CD4-positive, alpha-beta memory T cell (primary cell): ENCODE measurements at places on chromosomes 1 and 21. TPM values are rescaled to one million over a fixed set of nuclear protein-coding genes. Genes with fewer than 3 reads are reported as not detected.
A peak's percentile ranks its signal among the peaks of the same experiment; 100 is the strongest.

SERTAD4 gene
- total RNA-seq = not detected

DNA sequence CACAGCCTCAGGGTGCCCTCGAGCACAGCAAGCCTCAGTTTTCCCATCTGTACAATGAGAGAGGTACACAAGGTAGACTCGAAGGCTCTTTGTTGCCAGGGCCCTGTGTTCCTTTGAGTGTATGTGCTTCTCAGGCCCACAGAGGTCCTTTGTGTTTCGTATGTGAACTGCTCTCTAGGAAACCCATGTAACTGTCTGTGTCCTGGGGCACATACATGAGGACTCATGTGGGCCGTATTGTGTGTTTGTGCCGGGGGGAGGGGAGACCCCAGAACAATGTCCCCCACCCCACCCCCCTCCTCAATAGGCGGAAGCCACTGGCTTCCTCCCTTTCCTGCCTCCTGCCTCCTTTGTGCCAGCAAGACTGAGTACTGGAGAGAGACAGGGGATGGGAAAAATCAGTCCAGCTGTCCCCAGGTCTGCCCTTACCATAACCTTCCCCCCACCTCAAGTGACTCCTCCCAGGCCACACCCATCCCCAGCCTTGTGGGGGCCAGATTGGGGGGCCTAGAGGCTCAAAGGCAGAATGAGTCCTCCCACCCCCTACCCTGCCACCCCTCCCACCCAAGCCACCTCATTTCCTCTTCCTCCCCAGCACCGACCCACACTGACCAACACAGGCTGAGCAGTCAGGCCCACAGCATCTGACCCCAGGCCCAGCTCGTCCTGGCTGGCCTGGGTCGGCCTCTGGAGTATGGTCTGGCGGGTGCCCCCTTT, at the start of gene TIE1:
TIE1 (plus strand) TSS at position 605 of the 717 bp plus-strand sequence; CDS start at position 695, 90 bp downstream.
- no peak for DNase-seq

GRCh38 chr1:15826810-15827507, 19.5 kb upstream of the UQCRHL start:
- DNase-seq = no peak

DNA sequence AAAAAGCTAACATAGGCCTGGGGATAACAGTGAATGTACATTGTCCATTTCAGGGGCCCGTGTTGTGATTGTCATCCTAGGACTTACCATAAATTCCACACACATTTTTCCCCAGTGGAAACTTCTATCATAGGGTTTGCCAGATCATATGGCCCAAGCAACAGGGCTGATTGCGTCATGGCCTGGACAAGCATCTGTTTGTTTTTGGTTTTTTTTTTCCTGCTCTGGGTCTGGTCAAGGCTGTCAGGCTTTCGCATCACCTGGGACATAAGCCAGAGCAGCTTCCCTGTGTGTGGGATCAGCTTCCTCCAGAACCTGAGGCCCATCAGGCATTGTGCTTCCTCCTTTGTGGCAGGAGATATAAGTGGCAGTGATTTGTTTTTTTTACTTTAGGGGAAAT, 598.5 kb upstream of the USP24 start:
- DNase-seq = no peak

- no peak for DNase-seq
Observed at GRCh38 chr1:44848456-44849181, 5.6 kb upstream of the PTCH2 start.

GRCh38 chr21:35226328-35226727, 177.2 kb upstream of the RUNX1 start:
- no peak for DNase-seq

GRCh38 chr1:203513585-203514031, 19.7 kb downstream of the OPTC start:
- no peak for DNase-seq

TINAGL1 gene
- not detected for total RNA-seq

GRCh38 chr1:19651141-19651737, 7.1 kb downstream of the NBL1 start:
- DNase-seq = peak; percentile 47

DNA sequence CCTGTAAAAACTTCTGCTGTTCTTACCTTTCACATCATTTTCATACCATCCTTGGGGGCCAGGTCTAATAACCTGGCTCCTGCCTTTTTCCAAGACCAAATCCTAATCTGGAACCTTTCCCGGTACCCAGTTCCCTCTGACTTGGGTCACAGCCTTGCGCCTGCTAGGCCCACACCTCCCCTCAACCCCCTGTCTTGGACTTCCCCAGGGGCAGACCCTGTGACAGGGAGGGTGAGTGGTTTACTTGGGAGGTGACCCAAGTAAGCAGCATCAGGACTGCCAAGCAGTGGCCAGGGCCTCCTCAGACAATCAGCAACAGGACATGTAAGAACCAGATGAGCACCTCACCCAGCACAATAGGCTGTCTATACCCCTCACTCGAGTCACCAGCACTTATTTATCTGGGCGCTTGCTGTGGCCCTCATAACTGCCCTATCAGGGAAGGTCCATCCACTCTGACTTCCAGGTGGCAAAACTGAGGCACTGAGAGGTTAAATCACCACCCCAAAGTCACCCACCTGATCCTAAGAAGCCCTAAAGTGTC, 124.7 kb downstream of the MATN1 start:
- no peak for DNase-seq

- DNase-seq = peak; percentile 72
Observed at GRCh38 chr1:159921700-159922504, 3.4 kb downstream of the TAGLN2 start.

DNA sequence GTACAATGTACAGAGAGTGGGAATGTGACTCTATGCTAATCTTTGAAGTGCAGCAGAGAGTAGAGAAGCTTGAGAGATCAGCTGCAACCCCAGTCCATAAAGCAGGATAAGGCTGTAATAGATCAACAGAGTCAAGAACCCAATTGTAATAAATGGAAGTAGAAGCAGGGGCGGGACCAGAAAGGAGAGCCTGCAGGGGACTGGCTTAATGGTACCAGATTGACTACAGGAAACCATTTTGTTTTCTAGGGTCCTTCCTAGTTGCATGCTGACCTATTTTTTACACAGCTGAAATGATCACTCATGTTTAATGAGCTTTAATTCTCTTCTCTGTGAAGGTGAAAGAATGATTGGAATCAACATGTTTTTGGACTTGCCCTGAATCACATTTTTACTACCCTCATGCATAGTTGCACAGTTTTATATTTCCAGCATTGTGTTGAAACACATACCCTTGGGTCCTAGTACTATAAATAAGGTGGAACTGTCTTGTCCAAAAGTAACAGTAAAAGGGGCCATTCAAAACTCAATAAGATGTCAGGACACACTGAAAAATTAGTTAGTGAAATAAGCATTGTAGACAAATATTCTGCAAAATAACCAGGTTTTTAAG, 69.8 kb downstream of the GPR88 start:
- no peak for DNase-seq

KRTAP19-1 gene
- not detected for total RNA-seq

FAM43B gene
- total RNA-seq = not detected

PIK3CD gene
- total RNA-seq = 220 TPM

HHIPL2 gene
- 0.26 TPM for total RNA-seq

HSPB7 gene
- total RNA-seq = not detected

- no peak for DNase-seq
Observed at GRCh38 chr1:33660244-33660643, 187.8 kb downstream of the ZSCAN20 start.

- no peak for DNase-seq
Observed at GRCh38 chr1:23561813-23562100, 2.5 kb upstream of the ID3 start.

- DNase-seq = no peak
Observed at GRCh38 chr1:221717485-221717853, 24.4 kb downstream of the DUSP10 start.

DNA sequence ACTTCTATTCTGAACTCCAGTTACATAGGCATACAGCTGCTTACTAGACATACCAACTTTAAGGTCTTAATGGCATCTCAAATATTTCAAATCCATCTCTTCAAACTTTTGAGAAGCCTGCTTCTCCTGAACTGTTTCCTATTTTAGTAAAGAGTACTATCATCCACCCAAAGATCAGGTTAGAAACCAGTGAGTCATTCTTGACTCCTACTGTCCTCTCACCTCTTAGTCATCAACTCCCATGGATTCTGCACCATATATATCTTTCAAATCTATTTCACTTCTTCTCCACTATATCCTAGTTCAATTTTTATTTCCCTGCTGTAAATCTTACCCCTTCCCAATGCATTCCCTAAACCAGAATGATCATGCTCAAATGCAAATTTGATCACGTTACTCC, 18.1 kb upstream of the BEND5 start:
- DNase-seq = no peak

DNA sequence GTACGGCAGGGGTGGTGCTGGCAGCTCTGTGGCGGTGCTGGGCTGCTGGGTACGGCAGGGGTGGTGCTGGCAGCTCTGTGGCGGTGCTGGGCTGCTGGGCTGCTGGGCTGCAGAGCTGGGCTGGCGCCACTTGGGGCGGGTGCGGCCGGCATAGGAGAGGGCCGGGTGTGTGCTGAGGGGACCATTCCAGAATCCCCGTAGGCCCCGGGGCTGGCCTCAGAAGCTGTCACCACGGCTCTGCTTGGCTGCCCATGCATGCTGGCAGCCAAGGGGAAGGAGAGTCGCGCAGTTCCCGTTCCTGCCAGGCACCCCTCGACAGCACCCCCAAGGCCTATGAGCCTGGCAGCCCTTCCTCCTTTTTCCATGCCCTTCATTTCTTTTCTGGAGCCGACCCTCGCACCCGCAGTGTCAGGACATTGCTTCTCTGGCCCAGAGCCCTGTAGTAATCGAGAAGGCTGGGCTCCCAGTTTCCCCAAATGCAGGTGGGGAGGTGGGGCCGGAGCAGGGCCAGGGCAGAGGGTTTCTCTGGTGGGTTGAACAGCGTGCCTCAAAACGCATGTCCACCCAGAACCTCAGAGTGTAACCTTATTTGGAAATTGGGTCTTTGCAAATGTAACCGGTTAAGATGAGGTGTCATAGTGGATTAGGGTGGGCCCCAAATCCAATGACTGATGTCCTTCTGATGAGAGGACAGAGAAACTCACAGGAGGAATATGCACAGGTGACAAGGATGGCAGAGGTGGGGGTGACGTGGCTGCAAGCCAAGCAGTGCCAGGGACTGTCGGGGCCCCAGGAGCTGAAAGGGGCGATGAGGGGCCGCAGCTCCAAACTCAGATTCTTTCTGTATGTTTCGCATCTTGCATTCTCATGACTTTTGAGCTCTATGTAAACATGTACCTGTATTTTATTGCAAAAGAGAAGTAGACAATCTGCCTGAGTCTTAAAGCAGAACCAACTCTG, 71.0 kb upstream of the ACTRT2 start:
- DNase-seq = no peak

PLA2G2F gene
- not detected for total RNA-seq

AIRE gene
- total RNA-seq = not detected

- DNase-seq = no peak
Observed at GRCh38 chr1:245285168-245285567, 130.4 kb downstream of the KIF26B start.

DNA sequence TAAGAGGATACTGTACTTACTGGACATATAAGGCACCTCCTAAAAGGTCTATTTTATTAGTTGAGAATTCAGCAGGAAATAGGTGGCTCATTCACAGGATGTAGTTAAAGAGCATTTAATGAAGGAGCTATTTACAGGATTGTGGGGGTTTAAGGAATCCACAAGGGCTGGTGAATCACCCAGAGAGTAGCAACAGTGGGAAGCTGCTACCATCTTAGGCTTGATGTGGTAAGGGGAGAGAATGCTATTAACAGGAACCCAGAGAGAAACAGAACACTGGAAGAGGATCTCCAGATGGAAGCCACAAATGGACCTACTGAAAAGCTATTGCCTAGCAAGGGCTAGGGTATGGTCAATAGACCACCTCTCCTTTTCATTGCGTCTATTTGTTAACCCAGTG, 52.0 kb upstream of the COL11A1 start:
- no peak for DNase-seq

LIN28A gene
- not detected for total RNA-seq

ASCL5 gene
- 0.30 TPM for total RNA-seq

TMPRSS15 gene
- not detected for total RNA-seq

GRCh38 chr1:77282866-77283539, 1.2 kb downstream of the AK5 start:
- DNase-seq = peak; percentile 8

SLAMF9 gene
- total RNA-seq = not detected

OR6N1 gene
- not detected for total RNA-seq

DNA sequence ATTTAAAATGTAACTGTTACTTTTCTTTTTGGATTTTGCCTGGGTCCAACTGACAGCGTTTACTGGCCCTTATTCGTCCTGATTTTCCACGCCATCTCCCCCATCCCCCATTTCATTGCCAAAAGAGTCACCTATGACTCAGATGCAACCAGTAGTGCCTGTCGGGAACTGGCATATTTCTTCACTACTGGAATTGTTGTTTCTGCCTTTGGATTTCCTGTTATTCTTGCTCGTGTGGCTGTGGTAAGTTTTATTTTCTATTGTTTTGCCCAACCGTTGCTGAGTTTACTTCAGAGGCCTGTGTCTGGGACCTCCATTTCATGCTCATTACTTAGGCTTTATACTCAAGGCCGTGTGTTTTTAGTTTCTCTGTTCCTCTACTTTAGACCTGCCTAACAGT, 9.3 kb downstream of the LEPR start:
- no peak for DNase-seq

DNA sequence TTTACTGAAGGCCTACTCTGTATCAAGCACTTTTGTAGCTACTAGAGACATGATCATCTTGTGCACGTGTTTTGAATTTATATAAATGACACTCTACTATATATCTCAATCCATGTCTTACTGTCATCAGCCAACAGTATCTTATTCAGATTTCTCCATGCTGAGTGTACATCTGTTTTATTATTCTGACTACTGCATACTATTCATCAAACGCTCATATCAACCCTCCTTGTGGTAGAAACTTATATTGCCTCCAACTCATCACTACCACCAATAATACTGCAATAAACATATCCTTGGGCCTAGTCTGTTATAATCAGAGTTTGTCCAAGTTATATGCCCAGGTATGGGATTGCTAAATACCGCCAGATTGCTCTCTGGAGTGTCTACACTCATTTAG, 81.6 kb upstream of the IRF2BP2 start:
- DNase-seq = peak; percentile 11

MSH4 gene
- total RNA-seq = 0.87 TPM

OVAAL gene
- total RNA-seq = not detected

DEPDC1 gene
- total RNA-seq = not detected

DNA sequence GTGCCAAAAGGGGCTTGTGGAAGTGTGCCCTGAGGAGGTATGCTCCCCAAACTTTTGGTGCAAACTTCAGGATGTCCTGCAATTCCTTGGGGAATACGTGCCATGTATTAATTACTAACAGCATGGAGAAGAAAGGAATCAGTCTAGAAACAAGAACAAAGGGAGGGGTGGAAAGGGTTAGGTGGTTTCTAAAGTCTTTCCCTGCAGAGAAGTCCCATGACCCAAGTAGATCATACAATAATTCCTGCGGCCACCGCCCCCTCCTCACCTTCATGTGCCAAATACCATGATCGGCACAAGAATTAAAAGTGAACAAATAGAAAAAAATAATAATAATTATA, 258.2 kb downstream of the PLPP3 start:
- no peak for DNase-seq

PWP2 gene
- total RNA-seq = 27.2 TPM

- DNase-seq = peak; percentile 77
Observed at GRCh38 chr1:35539073-35539823, 18.0 kb downstream of the KIAA0319L start.

- no peak for DNase-seq
Observed at GRCh38 chr1:89973471-89974127, 21.3 kb upstream of the ZNF326 start.

OR2T29 gene
- total RNA-seq = not detected

GRCh38 chr1:183877053-183877720, 72.3 kb downstream of the RGL1 start:
- no peak for DNase-seq

GRCh38 chr1:197619008-197619640, 156.2 kb downstream of the DENND1B start:
- peak; percentile 15 for DNase-seq
